Skeletal muscle cell (primary cell): ENCODE measurements at places on chromosomes 3 and 15.

DNA sequence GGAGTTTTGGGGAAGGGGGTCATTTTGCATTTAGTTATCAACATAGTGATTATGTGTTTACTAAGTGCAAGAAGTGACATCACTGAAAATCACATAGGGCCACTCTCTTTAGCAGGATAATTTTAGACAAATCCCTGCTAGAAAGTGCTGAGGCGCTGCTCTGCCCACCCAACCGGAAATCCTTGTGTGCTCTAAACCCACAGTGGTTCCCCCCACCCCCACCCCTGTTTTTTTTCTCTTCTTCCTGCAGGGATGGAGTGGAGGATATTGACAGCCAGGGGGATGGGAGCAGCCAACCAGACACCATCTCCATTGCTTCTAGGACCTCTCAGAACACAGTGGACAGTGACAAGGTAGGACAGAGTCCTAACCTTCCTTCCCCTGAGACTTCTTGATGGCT is 234.2 kb upstream of the UMPS start:
- no peak for DNase-seq

GRCh38 chr15:75123395-75123794 is 78.3 kb upstream of the C15orf39 start:
- no peak for DNase-seq

- DNase-seq: no peak
Observed at GRCh38 chr3:82163907-82164520, 402.6 kb upstream of the GBE1 start.

GRCh38 chr3:136366289-136366688 is 116.1 kb downstream of the PCCB start:
- peak; percentile 60 for DNase-seq

- DNase-seq: no peak
Observed at GRCh38 chr3:89043406-89043932, 64.0 kb upstream of the EPHA3 start.

GRCh38 chr3:143070977-143071551 is 48.5 kb upstream of the CHST2 start:
- peak; percentile 80 for DNase-seq

DNA sequence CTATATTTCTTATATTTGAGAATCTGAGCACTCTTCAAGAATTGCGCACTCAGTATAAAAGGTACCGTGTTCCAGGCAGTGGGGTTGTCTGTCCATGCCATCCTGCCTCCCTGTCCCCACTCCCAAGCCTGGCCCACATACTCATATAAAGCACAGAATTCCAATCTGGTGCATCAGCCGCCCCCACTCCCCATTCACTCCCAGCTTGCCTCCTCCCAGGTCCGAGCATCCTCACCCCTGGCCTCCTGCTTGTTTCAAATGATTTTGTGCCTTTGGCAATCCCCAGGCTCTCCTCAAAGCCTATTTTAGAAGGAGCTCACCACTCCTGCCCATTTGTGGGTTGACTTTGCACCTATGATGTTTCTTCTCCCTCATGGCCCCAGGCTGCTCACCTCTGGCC is 22.2 kb upstream of the IGF1R start:
- no peak for DNase-seq

DNA sequence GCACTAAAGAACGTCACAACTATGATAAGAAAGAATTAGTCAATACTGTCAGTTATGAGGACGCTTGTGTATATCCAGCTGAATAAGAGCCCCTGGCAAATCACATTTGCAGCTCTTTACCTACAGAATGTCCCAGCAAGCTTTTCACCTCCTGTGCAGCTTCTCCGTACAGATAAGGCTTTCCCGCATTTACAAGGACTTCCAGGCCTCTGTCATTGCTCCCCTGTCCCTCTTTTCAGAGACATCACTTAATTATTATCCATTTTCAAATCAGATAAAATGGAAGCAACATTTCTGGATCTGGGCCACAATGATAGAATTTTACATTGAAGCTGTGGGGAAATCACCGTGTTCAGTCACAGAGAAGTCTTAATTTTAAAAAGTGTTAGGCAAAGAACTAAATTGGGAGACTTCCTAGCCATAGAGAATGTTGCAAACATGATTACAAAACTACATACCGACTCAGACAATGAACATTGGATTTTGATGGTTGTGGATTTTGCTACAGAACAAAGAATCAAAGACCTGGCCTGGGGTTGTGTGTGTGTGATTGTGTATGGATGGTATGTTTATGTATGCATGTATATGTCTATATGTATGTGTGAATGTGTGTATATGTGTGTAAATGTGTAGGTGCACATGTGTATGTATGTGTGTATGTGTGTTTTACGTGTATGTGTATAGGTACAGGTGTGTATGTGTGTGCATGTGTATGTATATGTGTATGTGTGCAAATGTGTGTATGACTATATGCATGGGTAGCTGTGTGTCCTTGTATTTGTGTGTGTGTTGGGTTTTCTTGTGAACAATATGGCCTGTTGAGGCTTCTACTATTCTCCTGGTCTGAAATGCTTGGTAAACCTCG is 41.5 kb downstream of the MGLL start:
- no peak for DNase-seq

DNA sequence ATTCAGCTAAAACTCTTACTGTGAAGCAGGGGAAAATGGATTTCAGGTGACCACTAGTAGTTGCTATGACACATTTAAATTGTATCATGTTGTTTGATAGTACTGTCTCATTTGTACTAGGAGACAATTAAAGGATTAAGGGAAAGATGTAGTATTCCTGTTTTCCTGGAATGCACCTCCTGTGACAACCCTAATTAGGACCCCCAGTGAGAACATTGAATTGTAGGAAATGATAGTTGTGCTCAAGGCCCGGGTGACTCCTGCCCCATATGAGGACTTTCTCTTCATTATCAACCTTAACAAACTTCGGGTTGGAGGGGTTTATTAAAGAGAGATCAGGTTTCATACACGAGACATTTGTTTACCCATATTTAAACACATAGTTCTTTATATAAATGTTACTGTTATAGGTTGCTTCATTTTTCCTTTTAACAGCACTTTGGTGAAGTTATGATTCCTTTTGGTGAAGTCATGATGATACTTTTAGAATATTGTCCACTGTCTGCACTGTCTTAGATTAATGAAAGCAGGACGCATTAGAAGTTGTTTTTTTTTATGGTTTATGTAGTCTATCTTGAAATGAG is 392.6 kb upstream of the NAALADL2 start:
- DNase-seq: no peak

GRCh38 chr15:43867096-43867495 is 40.3 kb downstream of the WDR76 start:
- DNase-seq: no peak

DNA sequence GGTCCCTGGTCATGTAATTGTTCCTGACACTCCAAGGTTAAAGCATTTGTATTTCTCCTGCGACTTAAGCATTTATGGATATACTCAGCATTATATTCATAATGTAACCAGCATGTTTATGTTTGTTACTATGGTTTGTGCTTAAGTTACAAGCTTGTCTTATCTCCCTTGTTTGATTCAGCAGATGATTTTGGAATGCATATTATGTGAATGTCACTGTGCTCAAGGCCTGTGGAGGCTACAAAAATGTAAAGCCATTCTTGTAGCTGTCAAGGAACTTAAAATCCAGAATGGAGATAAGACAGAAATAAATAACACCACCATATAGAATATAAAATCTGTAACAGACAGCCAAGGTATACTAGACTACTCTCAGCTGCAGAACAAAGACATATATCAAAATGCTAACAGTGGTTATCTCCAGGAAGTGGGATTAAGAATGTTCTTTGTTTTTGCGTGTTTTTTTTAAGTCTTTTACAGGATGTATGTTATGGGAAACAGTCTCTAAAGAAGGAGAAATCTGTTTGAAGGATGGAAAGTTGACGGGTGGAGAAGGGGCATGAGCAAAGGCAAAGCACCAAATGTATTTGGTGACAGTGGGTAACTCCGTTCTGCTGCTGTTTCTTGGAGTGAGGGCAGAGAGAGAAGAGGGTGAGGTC is 61.4 kb downstream of the IGF2BP2 start:
- no peak for DNase-seq

DNA sequence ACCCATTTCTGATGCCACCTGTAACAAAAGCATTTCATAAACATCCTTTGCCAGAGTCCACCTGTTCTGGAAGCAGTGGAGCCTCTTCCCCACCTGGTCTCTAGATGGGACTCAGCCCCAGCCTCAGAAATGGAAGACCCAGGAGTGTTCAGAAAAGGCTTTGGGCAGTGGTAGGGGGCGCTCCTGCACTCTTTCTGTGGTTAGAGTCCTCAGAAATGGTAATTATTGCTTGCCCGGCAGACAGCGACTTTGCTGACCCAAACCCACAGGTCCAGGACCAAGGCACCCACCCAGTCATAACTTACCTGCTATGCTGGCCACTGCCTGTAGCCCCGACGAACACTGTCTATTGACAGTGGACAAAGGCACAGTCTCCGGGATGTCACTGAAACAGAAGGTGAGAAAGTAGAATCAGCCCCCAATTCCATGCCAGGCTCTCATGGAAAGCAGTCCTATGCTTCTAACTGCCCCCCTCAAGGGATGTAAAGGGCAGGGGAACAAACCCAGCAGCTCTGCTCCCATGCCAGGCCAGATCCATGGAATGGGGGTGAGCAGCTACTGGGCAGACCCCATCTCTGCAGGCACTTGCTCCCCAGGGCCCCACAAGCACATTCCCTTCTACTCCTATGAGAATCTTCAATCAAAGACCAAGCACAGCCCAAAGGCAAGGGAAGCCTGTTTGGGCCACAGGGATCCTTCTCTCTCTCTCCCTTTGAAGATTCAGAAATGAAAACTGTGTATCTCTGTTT is 5.1 kb downstream of the ACAA1 start:
- no peak for DNase-seq
